ENCODE measurements at places on chromosomes 6 and 20.
A peak's percentile ranks its signal among the peaks of the same experiment; 100 is the strongest.

DNA sequence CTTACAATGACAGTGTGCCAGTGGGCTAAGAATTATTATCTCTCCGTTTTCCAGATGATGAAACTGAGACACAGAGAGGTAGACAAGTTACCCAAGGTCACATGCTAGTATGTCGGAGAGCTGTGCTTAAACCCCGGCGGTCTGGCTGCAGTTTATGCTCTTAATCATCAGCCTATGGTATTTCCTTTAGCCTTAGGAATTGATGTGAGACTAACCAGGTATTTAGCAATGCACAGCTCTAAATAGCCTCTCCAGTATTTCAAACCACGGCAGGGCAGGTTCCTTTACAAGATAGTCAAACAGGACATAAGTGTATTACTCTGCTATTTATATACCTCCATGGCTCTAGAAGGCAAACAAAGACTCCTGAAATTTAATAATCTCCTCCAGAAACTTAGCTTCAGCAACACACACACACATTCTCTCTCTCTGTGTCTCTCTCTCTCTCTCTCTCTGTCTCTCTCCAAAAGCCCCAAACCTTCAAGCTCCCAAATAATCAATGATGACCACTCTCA, 142.0 kb upstream of the ZNF217 start:
- peak; percentile 89 for DNase-seq

- DNase-seq: peak; percentile 57
These were observed 25.0 kb downstream of the TAF8 start for GRCh38 chr6:42075159-42075838.

DNA sequence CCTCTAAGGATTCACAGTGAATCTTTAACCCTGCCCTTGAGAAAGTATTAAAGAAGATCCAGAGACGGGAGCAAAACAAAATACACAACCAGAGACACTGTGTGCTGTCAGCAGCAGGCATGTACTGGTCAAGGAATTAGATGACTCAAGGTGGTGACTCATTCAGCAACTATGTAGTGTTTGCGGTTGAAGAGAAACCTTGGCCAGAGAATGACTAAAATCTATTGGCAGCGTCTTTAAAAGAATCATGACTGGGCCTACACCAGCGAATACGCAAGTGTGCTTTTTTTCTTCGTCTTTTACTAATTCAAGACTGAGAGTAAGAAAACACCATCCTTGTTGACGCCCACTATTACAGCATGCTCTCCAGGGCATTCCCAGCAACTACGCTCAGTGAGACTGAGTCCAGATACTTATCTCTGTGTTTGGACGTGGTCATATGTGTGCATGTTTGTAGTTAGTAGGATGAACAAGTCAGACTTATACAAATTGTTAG, 72.4 kb upstream of the BACH2 start:
- peak; percentile 97 for DNase-seq

- DNase-seq: peak; percentile 68
These were observed 546 bp downstream of the C6orf136 start for GRCh38 chr6:30647242-30648116.

- peak; percentile 8 for DNase-seq
These were observed 26.7 kb upstream of the ADA start for GRCh38 chr20:44678242-44678641.

- DNase-seq: no peak
These were observed 38.8 kb upstream of the ID1 start for GRCh38 chr20:31566319-31566657.

DNA sequence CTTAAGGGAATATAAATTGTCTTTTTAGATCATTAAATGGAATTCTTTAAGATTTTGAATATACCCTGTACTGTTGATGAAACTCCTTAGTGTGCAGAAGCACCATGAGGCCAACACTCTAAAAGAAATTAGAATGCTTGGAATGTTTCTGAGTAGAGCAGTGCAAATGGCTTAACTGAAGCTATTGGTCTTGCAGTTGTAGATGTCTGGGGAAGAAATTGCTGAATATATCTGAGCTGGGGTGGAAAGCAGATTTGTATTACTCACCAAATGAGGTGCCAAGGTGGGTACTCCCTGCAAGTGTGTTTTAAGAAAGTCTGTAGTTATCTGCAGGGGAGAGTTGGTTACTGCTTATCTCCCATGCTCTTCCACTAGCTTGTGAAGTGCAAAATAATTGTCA, 119.0 kb downstream of the ADGRG6 start:
- no peak for DNase-seq

- no peak for DNase-seq
These were observed 219.0 kb downstream of the TTLL2 start for GRCh38 chr6:167543602-167544497.

DNA sequence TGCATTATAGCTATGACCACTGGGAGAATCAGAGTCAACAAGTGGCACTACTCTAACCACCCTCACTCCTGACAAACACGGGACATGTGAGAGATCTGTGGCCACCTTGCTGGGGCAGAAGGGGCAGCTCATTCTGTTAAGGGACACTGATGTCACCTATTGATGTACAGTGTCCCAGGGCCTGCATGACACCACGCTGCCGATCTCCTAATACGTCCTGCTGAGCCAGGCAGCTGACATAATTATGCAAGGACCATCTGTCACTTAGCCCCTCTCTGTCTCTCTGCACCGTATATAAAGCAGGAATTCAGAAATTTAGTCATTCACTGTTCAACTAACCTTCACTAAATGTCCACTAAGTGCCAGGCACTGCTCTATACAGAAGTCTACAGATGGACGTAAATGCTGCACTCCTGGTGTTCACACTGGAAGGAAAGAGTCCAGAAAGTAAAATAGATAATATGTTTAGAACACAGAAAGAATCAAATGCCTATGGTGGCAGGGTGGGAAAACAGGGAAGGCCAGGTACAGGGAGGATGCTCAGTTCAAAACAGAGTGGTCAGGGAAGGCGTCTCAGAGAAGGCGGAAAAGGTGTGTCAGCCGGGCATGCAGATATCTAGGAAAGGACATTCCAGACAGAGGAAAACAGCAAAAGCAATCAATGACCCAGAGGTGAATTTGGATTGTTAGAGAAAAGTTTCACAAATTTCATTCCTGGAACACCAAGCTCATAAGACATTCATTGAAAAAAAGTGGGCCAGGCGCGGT, 173.8 kb downstream of the ZNF217 start:
- no peak for DNase-seq

GRCh38 chr6:37078814-37079213, 73.4 kb downstream of the FGD2 start:
- no peak for DNase-seq

DNA sequence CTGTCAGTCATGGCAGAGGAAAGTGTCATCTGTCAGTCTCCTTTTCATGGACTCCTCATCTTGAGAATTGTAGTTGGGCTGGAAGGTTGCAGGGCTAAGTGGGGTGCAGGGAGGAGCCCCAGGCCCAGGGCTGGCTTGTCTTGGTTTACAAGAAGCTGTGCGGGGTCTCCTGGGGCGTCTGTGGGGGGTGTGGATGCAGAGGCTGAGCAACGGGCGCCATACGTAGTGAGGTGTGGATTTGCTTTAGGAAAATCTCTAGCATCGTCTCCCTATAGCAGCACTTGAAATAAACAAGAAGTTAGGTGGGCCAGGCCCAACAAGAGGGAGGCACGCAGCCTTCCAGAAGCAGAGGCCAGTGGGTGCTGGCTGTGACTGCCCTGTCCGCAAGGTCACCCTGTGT, 1.8 kb upstream of the SLC17A9 start:
- no peak for DNase-seq

GRCh38 chr20:3515379-3516170, 44.8 kb downstream of the ATRN start:
- DNase-seq: no peak

- DNase-seq: no peak
These were observed 622.4 kb upstream of the FLRT3 start for GRCh38 chr20:14959506-14960475.

DNA sequence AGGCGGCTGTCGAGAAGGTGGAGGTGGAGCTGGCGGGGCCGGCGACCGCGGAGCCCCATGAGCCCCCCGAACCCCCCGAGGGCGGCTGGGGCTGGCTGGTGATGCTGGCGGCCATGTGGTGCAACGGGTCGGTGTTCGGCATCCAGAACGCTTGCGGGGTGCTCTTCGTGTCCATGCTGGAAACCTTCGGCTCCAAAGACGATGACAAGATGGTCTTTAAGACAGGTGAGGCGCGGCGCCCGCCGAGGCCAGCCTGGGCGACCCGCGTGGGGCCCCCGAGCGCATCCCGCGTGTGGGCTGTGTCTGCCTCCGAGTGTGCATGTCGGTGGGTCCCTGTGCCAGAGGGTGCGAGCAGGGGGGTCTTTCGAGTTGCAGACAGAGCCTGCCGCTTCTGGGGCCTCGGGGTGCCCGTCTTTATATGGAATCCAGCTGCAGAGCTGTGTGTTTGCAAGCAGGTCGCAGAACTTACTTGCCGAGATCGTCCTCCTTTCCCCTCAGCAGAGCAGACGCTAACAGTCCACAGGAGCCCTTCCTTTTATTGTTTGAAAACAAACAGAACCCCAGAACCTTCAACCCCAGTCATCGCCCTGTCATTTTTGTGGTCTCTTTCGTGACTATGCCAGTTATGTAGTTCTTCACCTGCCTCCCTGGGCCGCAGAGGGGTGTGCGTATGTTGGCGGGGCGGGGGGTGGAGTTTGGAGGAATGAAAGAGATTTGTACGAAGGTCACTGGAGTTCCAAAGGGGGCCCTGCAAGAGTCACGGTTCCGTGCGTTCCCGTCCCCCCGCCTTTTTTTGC, 766 bp downstream of the SLC16A10 start:
- DNase-seq: no peak

- no peak for DNase-seq
These were observed 35.0 kb downstream of the MRPL14 start for GRCh38 chr6:44091981-44092884.

DNA sequence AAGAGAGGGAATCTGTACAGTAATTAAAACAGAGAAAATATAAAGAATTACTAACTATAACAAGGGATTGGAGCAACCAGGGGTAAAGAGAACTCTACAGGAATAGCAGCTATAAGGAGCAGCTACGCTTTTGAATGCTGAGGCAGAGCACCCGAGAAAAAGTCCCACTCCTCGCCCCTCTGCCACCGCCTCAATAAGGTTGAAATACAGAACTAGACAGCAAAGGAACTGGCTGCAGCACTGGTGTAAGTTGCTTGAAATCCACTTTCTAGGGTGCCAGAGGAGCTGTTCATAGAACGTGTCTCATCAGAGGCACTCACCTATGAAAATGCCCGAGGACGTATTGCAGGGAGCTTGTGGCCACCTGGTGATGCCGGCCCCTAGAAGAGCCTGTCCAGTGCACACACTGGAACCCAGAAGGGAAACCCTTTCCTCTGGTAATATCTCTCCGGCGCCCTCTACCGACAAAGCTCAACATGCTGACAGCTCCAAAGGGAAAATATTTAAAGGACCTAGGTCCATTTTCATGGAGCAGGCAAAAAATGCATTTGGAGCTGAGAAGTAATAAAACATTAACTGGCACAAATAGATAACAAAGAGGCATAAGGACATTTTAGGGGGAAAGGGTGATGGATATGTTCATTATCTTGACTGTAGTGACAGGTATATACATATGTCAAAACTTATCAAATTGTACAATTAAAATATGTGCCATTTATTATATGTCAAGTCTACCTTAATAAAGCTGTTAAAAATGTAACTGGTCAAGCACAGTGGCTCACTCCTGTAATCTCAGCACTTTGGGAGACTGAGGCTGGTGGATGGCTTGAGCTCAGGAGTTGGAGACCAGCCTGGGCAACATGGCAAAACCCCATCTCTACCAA, 137.4 kb upstream of the HDAC2 start:
- peak; percentile 56 for DNase-seq

DNA sequence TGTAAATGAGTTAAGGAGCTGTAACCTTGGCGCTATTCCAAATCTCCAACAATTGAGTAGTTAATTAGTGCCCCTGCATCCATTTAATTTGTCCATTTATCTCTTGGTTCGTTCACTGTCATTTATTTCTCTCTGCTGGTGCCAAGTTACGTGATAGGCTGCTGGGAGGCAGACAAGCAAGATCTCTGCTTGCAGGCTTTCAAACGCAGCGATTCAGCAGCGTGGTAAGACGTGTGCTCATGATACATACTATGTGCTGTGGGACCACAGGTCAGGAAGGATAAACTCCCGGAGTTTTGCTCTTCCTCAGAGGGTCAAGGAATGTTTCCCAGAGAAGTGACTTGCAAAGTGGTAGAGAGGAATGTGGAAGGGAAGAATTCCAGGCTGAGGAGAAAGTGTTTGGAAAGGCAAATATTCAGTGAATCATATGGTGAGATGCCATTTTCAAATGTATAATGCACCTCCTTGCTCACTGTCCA, 46.4 kb downstream of the UTRN start:
- no peak for DNase-seq

- peak; percentile 15 for DNase-seq
These were observed 2.9 kb upstream of the HIVEP2 start for GRCh38 chr6:142947714-142948480.

GRCh38 chr6:15504040-15504495, 158.8 kb downstream of the DTNBP1 start:
- DNase-seq: no peak

DNA sequence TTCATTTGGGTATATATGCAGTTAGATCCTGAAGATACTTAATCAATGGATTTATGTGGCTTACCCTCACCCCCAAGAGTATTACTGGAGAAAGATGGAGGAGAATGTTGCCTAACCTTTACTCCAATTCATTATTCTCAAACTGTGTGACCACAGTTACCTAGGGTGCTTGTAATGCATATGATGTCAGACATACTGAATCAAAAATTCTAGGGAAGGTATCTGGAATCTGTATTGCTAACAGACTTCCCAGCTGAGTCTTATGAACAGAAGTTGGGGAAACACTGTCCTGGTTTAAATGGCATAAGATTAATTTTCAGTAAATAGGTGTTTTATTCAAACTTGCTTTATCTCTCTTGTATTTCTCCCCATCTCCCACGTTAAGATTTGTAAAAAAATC, 83.9 kb downstream of the PKIB start:
- DNase-seq: no peak

DNA sequence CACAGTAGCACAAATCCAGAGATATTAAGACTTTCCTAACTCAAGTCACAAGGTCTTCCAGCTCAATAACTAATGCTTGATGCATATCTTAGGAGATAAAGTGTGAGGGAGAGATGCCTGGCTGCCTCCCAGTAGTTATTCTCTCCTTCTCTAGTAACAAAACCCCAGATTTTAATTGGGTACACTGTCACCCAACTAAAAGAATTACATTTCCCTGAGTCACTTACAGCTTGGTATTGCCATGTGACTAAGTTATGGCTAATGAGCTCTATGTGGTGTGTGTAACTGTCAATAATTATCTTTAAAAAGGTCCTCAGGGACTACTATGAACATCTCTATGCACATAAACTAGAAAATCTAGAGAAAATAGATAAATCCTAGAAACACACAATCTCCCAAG, 32.0 kb downstream of the KIF6 start:
- no peak for DNase-seq

GRCh38 chr6:169861431-169862042, 110.1 kb downstream of the ERMARD start:
- DNase-seq: peak; percentile 26

DNA sequence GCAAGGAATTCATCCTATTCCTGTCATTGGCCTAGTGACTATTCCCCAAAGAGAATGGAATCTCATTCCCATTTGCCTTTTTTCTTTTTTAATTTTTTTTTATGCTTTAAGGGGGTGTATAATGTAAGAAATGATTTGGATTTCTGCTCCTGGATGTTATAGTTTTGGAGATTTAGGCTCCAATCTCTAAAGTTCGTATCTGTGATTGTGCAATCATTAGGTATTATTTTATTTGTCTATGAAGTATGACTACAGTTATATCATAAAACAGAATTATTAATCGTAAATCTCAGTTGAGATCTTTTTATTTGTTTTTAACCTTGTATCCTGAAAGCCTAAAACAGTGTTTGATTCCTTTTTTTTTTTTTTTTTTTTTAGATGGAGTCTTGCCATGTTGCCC, 41.7 kb upstream of the EEF1A1 start:
- DNase-seq: no peak
